ENCODE measurements at places on chromosomes 3 and 15.

DNA sequence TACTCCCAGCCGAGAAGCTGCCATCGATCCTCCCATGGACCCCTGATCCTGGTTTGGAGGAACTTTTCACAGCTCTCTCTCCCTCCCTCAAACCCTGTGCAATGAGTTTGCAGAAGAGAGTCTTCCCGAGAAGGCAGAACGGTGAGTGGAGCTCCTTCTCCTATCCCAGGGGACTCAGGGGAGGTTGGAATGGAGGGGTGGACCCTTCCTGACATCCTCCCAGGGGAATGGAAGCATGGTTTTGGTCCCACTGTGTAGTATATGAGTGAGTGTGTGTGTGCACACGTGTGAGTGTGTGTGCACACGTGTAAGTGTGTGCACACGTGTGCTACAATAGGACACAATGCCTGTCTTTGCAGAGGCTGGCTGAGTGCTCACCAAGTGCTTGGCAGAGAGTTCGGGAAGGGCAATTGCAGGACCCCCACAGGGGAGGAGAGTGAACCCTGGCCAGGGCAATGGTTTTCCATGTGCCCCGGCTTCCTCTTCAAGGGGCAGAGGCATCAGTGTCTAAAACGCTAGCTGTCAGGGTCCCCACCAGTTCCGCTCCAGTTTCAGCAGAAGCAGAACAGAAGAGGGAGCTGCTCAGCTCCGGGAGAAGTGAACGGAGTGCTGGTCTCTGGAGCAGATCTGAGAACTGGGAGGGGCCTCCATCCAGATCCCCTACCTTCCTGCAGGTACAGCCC is 13.8 kb upstream of the IL16 start:
- DNase-seq, result no peak

GRCh38 chr3:33114622-33115023 is 809 bp downstream of the CRTAP start:
- no peak for DNase-seq

DNA sequence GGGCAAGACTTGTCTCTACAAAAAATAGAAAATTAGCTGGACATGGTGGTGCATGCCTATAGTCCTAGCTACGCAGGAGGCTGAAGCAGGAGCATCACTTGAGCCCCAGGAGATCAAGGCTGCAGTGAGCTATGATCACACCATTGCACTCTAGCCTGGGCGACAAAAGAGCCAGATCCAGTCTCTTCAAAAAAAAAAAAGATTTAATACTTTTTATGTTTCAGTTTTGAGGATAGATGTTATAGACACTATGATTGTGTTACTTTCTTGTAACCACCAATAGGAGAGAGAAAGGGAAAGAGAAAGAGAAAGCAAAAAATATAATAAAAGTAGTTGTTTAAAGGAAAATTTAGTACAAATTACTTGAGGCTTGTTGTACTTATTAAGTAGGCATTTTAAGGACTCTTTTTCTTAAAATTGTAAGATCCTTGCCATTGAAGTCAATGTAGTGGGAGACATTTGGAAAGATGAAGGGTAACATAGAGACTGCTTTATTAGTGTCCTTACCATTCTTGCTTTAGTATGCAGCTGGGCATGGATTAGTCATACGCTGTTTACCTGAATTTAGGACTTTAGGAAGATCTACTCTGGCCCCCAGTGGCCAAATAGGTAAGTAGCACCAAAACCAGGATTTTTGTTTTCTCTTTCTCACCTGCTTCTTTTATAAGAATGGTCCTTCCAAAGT is 35.1 kb upstream of the ZDHHC23 start:
- peak; percentile 8 for DNase-seq

- DNase-seq, result no peak
Observed at GRCh38 chr3:81744366-81744765, 17.1 kb downstream of the GBE1 start.

DNA sequence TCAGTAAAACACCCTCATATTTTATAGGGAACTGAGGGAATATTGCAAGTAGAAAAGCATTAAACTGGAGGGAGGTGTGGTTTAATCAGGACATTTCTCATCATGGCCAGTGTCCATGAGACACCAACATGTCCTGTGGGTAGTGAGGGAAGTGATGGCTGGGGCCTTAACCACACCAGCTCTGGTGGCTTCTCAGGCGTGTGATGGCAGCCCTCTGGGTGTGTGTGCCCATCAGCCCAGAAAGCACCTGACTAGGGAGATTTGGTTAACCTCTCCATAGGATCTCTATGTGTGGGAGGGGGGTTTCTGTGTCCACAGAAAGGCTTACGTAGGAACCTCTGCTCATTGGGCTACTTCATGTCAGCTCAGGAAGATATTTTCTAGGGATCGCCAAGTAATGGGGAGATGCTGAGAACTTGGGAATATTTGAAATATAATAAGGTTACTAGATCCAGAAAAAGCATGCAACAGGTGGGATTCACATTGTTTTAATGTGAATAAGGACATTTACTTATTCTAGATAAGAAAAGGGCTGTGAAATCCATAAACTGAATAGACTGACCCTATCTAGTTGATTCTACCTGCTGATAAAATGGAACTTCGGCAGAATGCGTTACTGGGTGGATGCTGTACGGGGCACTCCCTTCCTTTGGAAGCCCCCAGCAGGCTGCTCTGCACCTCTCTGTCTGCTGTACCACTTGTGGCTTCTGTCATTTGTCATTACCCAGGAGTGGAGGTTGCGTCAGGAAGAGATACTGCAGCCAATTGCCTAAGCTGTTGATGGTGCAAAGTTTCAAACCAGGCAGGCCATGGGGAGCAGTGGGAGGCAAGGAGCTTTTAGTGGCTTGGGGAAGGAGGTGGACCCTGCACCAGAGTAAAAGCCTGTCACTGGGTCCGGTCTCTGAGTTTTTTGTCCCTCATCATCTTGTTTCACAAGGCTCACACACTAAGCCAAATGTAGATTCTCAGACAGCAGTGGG is 21.5 kb downstream of the PDHB start:
- DNase-seq, result no peak

DNA sequence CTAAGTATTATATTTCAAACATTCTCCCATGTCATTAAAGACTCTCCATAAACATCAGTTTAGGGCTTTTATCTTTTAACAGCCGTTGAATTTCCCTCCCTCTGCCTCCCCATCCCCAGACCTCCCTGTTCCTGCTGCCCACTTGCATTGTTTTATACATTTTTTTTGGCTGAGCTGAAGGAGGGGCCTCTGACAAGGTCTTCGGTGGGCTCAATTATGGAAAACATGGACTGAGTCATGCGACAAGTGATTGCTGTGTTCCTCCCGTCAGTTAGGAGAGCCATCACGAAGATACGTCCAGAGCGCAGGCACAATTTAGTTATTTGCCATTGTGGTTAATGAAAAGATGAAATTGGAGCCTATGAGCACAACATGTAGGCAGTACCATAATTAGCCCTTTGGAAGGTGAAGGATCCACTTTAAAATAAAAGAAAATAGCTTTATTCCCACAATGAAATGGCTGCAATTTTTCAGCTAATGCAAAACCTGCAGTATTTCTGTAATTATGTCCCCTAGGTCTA is 12.0 kb upstream of the NMNAT3 start:
- DNase-seq, result no peak

DNA sequence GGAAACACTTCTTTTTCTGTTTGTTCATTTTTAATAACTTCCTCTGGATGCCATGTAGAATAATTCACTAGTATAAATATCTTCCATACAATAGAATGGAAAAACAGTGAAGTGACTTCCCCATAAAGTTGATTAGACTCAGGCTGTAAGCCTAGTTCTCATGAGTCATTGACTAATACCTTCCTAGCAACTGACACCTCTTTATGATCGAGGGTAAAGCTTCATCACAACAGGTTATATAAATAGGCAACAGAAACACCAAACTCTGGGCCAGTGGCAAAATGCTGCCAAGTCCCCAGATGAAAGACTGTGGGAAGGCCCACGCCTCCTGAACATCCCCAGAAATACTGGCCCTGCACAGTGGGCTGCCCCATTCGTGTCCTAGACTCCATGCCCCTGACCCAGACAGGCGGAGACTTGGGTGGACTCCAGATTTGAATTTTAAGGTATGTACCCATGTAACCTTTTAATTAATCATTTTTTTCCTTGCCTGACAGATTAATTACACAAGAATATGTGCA is 71.3 kb upstream of the TBC1D23 start:
- DNase-seq, result no peak

- DNase-seq, result no peak
Observed at GRCh38 chr3:179929091-179929529, 107.6 kb downstream of the PEX5L start.

DNA sequence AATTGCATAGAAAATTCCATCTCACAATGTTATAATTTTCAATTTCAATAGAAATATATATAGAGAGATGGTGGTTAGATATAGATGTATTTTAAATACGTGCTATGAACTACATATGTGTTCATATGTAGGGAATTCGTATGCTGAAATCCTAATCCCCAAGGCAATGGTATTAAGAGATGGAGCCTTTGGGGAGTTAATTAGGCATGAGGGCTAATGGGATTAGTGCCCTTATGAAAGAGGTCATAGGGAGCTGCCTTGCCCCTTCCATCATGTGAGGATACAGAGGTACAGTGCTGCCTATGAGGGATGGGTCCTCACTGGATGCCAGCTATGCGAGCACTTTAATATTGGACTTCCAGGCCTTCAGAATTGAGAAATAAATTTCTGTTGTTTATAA is 79.6 kb upstream of the CCDC54 start:
- DNase-seq, result no peak

DNA sequence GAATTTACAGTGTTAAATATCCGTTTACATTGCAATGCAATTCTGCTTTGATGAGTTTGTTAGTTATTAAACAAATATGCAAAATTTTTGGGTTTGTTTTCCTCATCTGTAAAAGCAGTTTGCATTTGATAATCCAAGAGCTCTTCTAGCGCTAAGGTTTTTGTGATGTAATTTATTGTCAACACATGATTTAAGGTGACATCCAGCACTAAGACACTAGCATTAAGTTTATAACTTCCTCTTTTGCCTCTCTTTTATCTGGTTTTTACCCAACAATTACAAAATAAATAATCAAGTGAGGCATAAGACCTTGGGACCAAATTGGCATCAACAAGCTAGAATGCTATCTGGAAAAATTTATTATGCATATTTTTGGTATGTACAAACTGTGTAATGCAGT is 969 bp upstream of the DNAJC19 start:
- no peak for DNase-seq

Measured in right renal cortex interstitium (tissue), 3 donors.